Activated CD4-positive, CD25-positive, alpha-beta regulatory T cell treated with anti-CD3 and anti-CD28 coated beads, Interleukin-2, amount 50 U/mL, for 72 hours (primary cell): ENCODE measurements at places on chromosomes 6 and 20.

DNA sequence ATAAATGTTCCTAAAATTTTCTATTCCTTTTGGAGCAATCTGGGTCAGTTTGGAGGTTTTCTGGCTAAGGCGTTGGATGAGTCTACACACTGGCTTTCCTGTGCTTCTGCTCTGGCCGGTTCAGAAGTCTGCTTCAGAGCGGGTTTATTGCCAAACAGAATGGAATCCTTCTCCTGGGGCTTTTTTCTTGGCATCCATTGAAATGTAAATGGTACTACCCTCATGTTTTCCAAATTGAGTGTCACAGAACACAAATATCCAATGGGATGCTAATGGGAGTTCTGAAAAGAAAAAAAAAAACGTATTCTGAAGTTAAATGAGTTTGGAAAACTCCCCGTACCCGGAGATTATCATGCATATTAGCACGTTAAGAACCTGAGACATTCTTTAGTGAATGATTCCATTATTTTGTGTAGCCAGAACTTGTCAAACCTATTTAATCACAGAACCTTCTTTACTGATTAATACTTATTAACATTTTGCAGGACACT lies 930.3 kb downstream of the QKI start:
- no peak for DNase-seq

- no peak for DNase-seq
These were observed at the start of gene SPTLC3 for GRCh38 chr20:13008761-13009681. Gene SPTLC3, plus strand, starts transcription at chr20:13008972. Its CDS starts 296 bp downstream, at chr20:13009268.

DNA sequence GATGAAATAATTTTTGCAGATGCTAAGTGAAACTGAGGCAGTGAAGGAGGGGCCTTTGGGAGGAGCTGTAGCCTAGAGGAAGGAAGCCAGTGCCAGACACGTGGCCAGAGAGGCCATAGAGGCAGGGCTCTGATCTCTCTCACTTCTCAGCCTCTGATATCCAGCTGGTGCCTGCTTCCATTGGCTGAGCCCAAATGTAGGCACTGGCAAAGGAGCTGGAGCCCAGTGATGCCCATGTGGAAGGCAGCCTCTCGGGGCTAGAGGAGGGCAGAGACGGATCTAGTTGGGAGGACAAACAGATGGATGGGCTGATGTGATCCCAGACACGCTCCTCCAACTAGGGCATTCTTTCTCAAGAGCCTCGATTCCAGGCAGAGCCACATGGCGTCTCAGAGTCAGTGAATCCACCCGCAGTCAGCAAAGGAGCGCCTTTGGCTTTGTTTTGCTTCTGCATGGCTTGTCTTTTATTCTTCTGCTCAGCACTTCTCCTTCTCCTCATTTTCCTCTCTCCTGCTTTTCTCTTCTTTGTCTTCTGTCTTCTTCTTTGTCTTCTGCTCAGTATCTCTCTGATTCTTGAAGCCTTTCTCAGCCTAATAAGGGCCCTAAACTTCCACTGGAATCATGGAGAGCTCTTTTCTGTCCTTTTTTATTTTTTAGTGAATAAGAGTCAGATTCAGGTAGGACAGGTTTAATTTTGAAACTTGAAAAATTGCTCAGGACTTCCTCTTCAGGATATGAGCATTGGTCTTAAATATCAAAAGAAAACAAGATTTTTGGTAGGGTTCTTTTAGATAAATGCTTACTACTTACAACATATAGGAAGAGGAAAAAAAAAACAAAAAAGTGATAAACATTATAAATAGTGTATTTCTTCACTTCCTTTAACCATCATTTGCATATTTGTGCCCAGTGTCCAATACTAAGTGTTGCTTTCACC lies 41.8 kb downstream of the CYP24A1 start:
- DNase-seq, result no peak

- no peak for DNase-seq
These were observed 83.1 kb downstream of the PTCHD4 start for GRCh38 chr6:48027704-48028435.

DNA sequence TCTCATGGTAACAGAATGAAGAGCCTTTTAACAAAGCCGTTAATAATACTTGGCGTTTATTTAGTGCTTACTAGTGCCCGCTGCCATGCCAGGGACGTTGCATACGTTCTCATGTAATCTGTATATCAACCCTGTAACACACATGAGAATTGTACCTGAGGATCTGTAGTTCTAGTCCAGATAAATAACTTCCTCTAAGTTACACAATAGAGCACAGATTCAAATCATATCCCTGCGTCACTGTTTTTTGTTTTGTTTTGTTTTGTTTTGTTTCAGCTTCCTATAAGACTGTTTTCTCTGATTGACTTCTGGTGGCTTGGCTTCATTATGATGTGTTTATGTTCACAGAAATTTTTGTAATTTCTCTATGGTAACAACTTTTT lies 553 bp downstream of the ZSCAN16 start:
- DNase-seq, result no peak

- no peak for DNase-seq
These were observed 72.4 kb downstream of the GPX5 start for GRCh38 chr6:28597924-28598722.

GRCh38 chr6:20447157-20447556 lies 45.5 kb downstream of the E2F3 start:
- no peak for DNase-seq

GRCh38 chr6:54493138-54493537 lies 184.9 kb downstream of the TINAG start:
- no peak for DNase-seq

DNA sequence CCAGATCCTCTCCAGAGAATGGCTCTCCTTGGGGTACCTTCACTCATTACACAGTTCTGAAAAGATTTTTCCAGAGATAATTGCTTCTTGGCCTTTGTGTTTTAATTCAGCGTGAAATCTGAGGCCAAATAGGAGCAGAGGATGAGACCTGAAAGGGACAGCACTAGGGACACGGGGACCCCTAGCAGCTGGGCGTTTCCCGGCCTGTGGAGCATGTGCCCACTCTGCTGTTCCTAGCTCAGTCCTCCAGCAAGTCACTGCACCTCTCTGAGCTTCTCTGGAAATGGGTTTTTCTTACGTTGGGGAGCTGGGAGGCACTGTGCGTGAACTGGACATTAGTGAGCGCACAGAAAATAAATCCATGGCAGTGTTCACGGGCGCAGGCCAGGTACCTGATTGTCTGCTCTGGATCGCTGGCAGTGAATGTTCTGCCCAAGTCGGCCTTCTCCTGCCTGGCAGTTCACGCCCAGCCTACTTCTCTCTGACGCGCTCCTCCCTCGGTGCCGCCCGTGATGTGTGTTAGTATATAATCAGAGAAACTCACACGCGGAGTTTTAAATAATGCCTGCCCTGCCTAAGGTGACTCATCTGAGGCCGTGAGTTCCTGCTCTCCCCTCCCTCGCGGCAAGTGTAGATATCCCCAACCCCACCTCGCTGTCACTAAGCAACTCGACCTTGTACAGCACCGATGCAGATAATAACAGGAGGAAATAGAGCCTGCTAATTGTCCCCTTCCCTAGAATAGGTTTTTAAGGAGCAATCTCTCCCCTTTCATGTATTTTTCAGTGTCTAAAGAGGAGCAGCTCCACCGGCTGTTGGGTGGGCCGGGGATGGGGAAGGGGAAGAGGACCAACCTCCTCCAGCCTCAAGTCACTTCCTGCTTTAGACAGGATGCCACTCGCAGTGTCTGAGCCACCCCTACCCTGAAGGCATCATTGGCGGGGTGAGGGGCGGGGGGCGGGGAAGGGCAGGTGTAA lies 2.7 kb upstream of the TUBB2A start:
- peak; percentile 42 for DNase-seq

GRCh38 chr6:109964949-109965348 lies 13.2 kb upstream of the GPR6 start:
- DNase-seq, result no peak

DNA sequence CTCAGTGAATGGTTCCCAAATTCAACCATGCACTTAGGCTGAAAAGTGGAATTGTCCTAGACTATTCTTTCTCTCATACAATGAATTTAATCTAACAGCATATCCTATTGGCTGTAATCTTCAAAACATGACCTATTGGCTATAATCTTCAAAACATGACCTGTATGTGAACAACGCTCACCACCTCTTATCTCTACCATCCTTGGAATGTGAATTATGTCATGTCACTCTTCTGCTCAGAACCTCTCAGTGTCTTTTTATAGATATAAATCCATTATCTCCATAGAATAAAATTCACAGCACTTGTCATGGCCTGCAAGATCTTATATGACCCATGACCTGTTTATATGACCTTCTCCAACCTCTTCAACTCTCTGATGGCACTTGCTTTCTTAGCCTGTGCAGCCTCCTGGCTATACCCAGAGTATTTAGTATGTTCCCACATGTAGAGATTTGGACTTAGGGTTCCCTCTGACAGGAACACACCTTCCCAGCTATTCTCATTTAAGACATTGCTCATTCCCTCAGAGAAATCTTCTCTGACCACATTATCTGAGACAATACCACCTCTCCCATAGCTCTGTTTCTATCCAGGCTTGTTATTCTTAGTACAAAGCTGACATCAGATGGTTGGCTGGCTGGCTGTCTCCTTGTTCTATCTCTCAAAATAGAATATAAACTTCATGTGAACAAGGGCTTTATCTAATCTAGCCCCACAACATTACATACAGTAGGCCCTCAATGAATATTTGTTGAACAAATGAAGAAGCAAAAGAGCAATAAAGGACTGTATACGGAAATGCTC lies 275.0 kb upstream of the PREP start:
- no peak for DNase-seq

GRCh38 chr20:23235173-23236027 lies 115.2 kb upstream of the NXT1 start:
- DNase-seq, result peak; percentile 43

GRCh38 chr6:42224222-42225028 lies 6.8 kb upstream of the MRPS10 start:
- DNase-seq, result no peak

DNA sequence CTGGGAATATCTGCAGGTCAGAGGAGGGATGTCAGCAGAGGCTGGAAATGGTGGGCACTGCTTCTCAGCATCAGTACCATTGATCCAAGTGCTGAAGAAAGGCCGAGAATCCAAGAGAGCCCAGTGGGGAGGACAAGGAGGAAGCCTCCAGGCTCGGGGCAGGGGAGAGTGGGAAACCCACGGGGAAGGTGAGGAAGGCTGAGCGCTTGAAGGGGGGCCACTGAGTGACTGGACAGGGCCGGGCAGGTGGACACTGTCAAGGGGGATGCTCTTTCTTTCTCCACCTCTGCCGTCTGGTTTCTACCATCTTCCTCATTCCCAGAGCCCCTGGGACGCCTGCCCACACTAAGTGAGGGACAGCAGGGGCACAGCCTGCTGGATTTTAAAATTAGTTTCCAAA lies 335.0 kb downstream of the CDH4 start:
- DNase-seq, result no peak

DNA sequence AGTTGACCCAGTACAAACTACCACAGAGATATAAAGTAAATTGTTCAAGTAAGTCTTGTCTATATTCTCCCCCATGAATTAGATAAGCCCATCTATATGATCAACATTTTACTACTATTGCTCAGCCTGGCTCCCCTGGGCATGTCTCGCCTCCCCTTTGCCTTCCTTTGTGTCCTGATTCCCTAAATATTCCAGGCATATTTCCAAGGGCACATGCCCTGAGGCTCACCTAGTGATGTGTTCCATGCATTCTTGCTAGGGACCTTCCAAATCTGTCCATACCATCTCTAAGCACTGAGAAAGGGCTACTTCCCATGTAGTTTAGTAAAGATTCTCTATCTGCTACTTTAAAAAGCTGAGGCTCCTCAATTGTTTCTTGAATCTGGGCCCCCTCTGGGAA lies 309.5 kb upstream of the PRND start:
- no peak for DNase-seq

- DNase-seq, result no peak
These were observed 16.0 kb downstream of the KIF13A start for GRCh38 chr6:17971128-17972073.

DNA sequence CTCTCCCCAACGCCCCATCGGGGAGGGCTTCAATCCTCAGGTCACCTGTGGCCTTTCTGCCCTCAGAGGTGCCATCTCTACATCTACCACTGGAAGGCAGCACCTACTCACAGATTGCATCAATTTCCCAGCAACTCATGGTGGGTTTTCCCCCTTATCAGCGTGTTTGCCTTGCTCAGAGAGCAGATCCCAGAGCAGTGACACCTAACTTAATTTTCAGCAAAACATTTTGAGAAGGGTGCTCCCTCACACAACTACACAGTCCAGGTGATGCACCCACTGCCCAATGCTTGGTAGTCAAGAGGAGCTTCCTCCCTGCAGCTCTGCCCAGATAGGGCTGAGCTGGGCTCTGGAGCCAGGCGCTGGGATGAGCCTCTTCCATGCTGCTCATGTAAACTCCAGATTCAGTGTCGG lies 48.2 kb downstream of the PLG start:
- no peak for DNase-seq

GRCh38 chr6:64012351-64013001 lies 376.9 kb downstream of the PHF3 start:
- DNase-seq, result no peak

DNA sequence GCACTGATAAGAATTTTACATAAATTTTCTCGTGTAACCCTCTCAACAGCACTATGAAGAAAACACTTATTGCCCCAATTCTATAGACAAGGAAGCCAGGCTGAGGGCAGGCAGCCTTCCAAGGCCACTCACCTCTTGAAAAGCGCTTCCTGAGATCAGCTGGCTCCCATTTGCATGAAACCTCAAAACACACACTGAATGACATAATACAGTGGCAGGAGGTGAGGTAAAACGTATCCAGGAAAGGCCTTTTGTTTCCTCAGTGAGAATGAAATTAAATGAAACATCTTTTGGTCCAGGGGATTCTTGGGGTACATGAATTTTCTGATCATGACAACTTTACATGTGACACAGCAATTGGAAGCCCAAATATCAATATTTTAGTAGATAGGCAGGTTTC lies 112.5 kb downstream of the WDR27 start:
- DNase-seq, result no peak
